Kasumi-1 (cell line): ENCODE measurements at places on chromosomes 1 and 21.

DNA sequence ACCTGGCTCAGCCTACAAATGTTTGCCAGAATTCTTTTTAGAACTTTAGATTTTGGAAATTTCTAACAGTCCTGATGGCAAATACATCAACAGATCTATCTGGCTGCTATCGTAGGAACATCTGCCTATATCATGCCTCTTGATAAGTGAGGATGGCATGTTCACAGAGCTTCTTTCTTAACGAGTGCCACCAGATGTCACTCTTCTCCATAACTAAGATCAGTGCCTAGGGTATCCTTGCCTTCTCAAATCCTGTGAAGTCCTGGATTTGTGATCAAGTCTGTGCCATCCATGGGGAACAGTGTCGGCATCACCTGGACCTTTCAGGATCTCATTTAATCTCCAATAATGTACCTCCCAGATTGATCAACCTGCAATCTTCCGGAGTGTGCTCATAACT is 36.5 kb upstream of the CD5L start:
- DNase-seq = peak; percentile 44

DNA sequence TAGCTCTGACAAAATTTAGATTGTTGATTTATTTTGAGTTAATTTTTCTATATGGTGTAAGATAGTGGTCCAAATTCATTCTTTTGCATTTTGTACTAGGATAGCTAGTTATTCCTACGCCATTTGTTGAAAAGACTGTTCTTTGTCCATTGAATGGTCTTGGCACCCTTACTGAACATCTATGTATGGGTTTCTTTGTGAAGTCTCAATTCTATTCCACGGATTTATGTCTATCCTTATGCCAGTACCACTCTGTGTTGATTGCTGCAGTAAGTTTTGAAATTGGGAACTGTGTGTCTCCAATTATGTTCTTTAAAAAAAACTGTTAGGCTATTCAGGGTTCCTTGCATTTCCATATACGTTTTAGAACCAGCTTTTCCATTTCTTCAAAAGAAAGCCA is 145.7 kb downstream of the ZNF644 start:
- DNase-seq = no peak

DNA sequence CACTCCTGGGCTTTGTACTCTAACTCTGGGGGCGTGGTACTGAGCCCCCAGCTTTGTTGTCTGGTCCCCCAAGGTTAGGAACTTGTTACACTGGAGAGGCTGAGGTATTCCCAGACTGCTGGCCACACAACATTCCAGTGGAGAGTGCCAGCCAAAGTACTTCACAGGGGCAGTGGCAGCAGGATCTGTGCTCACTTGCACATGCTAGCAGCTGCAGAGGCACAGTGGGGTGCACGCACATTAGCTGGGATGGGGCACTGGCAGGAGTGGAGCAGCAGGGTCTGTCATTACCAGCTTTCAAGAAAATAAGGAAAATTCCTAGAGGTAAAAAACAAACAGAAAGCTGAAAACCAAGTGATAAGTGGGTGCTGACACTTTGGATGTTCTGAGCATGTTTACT is 31.0 kb downstream of the ZNF691 start:
- DNase-seq = no peak

DNA sequence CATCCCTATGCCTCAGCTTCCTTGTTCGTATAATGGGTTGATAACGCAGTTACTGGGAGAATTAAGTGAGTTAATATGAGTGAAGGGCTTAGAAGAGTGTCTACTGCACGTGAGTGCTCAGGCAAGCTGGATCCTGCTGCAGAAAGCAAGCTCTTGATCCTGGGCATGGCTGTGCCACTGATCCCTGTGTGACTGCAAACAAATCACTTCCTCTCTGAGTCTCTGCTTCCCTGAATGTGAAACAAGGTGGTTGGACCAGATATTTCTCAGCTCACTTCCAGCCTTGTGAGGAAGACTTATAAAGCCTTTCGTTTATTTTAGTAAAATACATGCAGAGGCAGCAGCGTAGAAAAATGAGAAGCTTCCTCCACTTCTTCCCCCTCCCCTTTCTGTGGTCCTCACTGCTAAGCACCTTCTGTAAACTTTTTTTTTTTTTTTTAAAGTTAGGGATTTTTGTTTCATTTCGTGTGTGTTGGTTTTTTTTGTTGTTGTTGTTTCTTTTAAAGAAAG is 13.8 kb downstream of the PSEN2 start:
- DNase-seq = no peak

- no peak for DNase-seq
Observed at GRCh38 chr1:241330619-241331327, 26.2 kb downstream of the RGS7 start.

GRCh38 chr21:37000381-37000780 is 6.1 kb upstream of the RIPPLY3 start:
- peak; percentile 28 for DNase-seq

DNA sequence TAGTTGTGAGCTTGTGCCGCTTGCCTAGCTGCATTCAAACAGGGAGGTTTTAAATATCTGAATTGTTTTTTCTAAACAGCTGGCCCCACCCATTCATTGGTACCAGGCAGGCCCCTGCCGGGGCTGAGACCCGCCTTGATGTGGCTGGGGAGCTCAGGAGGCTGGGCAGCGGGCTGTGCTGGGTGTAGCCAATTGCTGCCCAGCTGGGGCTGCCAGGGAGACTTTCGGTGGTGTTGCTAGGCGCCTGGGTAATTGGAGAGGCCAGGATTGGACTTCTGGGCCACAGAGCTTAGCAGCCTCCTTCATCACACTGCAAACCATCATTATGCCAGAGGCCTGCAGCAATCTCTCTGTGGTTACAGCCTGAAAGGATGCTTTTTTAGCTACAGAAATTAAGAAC is 12.2 kb downstream of the RHBDL2 start:
- DNase-seq = no peak

DNA sequence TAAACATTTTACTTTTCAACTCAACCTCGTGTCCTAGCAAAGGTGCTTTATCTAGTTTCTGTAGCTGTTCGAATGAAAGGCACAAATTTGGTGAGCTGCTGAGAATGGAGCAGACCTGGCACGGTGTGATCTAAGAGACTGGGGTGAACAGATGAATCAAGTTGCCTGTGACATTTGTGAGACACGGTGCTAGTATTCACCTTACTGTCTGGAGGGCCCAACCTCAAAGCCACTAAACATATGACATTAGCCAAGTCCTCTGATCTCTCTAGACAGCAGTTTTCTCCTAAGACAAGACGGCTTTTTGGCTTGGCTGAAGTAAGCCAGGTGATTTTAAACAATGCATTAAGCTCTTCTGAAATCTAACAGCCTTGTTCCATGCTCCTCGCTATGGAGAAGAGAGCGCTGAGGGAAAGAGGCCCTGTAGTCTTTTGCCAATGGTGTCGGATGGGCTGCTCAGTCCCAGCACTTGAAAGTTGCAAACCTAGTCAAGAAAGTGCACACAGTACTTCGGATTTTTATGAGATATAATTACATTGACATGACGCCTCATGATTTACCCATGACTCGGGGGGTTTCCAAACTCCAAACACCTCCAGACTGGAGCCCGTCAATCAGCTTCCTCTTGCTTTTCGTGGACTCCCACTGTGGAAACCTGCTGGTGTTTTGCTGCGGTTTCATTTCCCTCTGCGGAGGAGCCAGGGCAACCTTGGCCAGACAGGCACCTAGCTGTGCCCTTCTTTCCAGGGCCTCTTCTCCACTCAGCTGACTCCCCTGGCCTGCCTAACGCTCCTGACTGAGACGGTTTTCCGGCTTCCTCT is 794 bp upstream of the TOR3A start:
- no peak for DNase-seq

DNA sequence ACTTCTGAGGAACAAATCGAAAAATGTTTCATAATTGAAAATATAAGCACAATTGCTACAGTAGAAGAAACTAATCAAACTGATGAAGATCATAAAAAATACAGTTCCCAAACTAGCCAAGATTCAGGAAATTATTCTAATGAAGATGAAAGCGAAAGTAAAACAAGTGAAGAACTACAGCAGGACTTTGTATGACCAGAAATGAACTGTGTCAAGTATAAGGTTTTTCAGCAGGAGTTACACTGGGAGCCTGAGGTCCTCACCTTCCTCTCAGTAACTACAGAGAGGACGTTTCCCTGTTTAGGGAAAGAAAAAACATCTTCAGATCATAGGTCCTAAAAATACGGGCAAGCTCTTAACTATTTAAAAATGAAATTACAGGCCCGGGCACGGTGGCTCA is 30.6 kb downstream of the IFNAR1 start:
- no peak for DNase-seq

GRCh38 chr1:85494904-85495266 is 29.9 kb upstream of the DDAH1 start:
- DNase-seq = no peak

GRCh38 chr21:32021319-32021994 is 148.6 kb downstream of the HUNK start:
- DNase-seq = no peak

DNA sequence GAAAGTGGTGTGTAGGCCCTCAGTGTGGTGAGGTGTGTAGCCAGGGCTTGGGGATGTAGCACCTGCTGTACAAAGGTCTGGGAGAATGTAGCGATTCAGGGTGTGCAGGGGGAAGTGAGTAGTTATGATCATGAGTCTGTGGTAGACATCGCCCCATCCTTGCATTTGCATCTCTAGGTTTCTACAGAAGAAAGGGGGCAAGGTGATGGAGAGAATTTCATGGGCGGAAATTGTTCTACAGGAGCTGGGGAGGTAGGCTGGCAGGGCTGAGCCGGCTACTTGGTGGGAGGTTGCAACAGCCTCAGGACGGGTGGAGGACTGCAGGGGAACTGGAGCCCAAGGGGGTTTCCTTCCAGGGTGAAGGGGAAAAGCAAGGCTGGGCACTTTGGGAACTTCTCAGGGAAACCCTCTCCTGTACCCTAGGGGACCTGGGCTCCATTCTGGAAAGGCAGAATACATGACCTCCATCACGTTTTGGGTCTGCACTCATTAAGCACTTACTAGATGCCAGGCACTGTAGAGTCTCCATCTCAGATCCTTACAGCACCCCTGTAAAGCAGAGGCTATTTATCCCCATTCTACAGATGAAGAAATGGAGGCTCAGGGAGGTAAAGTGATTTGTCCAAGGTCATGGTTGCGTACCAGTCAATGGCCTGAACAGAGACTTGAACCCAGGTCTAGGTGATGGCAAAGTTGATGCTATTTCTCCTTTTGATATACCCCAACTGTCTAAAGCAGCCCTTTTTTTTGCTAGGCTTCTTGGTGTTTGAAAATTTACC is 14.5 kb upstream of the TNFRSF1B start:
- DNase-seq = no peak

DNA sequence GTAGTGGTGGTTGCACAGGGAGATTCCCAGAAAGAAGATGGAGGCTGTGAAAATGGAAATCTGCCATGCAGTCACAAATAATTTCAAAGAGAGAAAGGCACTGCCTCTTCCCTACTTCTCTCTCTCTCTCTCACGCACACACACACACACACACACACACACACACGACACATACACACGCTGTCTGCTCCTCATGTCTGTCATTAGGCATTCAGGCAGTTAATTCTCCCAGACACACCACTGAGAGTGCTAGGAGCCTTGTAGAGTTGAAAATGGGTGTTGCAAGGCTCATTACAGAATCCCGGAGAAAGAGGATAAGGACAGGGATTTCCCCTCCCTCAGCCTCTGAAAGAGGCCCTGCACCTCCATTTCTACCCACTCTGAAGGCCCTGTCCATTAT is 47.8 kb upstream of the LRRN2 start:
- DNase-seq = no peak

DNA sequence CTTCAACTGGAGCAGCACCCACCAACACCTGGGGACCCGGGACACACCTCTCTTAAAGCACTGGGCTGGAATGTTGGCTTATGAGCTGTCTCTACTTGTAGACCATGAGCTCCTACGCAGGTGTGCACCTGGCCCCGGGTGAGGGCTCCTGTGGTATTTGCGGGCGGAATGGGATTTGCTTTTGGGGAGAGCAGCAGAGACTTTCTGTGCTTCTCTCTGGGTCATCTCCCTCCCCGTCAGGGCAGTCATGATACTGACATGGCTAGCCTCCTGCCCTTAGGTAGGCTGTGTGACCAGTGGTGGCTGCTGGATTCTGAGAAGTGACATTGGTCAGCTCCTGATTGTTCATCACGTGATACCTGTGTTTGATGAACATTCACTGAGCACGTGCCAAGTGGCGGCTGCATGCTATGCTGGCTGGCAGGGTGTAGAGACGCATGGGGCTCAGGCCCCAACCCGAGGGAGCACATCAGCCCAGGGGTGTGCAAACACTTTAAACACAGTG is 9.0 kb upstream of the ZBTB21 start:
- no peak for DNase-seq

- no peak for DNase-seq
Observed at GRCh38 chr1:157105988-157106812, 6.6 kb upstream of the ETV3L start.

GRCh38 chr1:248815407-248816034 is 10.2 kb downstream of the SH3BP5L start:
- no peak for DNase-seq

DNA sequence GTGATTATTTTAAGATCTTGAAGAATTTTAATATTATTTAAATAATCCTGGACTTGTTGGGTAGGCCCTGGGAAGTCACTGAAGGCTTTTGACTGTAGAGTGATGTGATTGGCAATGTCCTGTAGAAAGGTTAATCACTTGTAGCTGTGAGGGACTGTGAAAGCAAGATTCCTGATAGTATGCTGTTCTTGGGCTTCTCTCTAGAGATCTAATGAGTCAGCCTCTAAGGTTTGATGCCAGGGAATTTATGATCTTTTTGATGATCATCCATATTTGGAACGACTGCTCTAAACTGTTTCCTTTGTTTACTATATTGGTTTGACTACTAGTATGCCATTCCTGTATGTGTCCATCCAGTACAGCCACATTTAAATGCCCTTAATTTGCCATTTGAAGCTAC is 56.5 kb downstream of the CAMSAP2 start:
- no peak for DNase-seq

DNA sequence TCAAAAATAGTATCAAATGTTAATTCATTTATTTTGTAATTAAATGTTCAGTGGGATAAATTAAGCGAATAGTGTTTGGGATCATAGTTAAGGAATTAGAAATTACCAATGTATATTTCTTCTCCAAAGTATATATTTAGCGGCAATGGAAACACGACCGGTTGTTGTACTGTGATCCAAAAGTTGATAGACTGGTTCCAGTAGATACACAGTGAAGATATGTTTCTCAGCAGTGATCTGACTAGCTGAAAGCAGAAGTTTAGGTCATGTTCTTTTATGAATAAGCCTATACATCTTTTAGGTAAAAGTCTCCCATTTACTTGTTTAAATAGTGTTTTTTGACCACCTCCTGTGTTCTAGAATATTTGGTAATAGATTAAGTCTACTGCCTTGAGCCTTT is 8.8 kb downstream of the USP16 start:
- DNase-seq = no peak

DNA sequence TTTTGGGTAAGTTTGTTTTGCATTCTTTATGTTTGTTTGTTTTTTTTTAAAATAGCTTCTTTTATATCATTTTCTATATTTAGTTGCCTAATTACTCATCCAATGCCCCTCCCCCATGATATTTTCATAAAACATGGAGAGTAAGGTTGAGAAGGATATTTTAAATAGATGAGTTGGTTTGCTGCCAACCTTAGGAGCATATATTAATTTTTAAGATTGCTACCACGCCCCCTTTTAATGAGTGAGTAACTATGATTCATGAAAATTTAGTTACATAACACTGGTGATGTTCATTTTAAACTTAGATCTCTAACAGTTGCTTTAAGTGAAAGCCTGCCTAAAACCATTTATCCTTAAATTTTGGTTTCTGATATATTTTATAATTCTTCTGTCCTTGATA is 18.7 kb downstream of the TMEM50A start:
- DNase-seq = no peak
